ENCODE measurements at places on chromosomes 13 and 19.

DNA sequence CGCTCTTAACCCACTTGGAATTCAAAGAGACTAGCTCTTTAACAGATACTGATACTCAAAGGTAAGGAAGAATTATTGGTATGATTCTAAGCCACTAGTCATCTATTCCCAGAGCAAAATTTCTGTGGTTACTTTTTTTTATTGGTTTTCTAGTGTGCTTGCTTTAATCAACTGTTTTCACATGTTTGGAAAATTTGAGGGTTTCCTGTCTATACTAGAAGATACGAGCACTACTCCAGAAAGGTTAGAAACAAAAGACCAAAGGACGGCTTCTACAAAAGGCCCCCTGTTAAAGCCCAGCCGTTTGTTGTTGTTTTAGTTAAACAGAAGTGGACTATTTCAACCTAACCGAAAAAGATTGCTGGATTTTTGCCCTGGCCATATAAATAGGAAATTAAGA is 18.5 kb upstream of the LPAR6 start:
- peak; percentile 46 for DNase-seq

DNA sequence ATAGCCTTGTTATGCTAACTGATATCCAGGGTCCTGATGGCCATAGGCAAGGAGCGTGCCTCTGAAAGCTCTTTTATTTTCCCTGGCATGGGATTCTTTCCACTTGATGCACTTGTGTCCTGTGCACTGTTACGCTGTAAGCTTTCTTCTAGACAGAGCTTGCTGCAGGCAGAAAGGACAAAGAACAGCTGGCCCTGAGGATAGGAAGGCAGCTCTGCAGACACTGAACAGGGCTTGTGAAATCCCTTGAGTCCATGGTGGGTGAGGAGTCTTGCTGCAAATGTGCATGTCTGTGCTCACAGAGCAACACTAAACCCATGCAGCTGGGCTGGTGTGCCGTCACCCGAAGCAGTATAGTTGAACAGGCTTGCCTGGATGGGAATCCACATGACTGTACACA is 126.6 kb downstream of the AKAP11 start:
- no peak for DNase-seq

GRCh38 chr13:106373989-106374572 is 161.4 kb downstream of the EFNB2 start:
- DNase-seq = peak; percentile 94

DNA sequence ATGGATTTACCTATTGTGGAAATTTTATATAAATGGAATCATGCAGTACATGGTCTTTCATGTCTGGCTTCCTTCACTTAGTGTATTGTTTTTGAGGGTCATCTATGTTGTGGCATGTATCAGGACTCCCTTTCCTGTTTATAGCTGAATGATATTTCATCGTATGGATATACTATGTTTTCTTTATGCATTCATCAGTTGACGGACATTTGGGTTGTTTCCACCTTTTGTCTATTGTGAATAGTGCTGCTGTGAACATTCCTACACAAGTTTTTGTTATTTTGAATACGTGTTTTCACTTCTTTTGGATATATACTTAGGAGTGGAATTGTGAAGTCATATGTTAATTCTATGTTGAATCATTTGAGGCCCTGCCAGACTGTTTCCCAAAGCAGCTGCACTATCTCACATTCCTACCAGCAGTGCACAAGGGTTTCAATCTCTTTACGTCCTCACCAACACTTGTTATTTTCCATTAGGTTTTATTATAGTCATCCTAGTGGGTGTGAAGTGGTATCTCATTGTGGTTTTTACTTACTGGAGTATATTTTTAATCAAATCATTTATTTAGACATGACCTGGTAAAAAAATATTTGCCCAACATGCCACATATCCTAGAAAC is 262.7 kb downstream of the DLEU7 start:
- DNase-seq = peak; percentile 84

DNA sequence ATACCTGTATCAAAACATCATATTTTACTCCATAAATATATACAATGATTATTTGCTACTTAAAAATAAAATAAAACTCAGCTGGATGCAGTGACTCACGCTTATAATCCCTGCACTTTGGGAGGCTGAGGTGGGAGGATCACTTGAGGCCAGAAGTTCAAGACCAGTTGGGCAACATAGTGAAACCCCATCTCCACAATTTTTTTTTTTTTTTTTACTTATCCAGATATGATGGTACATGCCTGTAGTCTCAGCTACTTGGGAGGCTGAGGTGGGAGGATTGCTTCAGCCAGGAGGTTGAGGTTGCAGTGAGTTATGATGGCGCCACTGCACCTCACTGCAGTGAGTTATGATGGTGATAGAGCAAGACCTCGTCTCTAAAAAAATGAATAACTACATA is 22.4 kb downstream of the POU2F2 start:
- no peak for DNase-seq

- DNase-seq = peak; percentile 57
Observed at GRCh38 chr13:101399365-101399764, 16.9 kb downstream of the NALCN start.

GRCh38 chr13:40375489-40376171 is 290.8 kb downstream of the FOXO1 start:
- no peak for DNase-seq

DNA sequence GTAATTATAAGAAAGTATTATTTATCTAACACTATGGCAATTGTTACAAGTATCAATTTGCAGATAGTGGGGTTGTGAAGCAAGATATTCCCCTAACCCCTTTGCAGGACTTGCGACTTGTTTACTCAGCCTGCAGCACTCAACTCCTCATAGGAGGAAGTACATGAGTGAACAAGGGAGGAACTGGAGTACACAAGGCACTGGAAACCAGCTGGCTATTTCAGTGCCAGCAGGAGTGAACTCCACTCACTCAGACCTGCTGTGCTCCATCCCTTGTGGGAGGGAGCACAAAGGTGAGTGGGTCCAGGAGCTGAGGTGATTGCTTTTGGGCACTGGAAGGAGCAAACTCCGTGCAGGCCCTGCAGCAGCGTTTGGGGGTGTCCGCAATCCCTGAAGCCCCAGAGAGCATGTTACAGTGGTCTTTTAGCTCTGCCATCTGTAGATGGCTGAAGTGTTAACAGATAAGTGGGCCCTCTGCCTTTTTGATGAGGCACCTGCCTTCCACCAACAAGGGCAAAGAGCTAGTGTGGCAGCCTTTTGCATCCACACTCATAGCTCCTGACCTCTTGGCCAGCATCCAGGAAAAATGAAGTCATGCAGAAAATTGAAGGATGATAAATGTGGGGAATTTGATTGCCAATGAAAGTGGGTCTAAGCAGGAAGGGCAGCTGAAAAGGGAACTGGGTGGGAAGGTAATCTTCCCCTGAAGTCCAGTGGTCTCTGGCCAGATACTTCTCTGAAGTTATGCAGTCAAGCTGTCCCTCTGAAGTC is 802.2 kb upstream of the MIR17HG start:
- no peak for DNase-seq

DNA sequence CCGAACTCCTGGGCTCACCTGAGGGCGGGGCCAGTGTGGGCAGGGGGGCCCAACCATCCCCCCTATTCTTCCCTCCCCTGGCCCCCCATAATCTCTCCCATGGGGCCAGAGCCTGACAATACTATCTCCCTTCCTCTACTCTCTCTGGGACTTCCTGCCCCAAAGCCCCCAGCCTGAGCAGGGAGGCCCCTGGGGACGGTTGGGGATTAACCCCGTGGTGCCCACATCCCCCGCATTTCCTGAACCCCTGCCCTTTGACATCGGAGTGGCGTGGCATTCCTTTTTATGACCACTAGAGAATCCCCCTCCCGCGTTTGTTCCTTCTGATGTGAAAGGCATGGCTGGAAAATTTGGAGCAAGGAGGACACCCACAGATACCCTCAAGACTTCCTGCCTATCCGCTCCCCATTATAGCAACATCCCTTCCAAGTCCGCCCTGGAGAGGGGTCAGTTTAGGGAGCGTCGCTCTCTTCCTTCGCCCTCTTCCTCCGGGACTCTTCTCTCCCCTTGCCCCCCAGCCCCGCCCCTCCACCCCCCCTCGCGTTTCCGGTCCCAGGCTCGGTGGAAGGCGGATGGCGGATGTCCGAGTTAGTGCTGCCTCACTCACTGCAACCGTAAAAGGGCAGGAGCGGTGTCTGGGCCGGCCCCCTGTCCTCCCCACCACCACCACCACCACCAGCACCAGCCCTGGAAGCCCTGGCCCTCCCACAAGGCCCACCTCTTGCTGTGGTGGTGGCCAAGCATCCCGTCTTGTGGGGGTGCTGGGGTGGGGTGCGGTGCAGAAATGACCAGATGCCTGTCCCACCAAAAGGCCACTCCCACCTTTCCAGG is 1.8 kb downstream of the VASP start:
- peak; percentile 66 for DNase-seq

DNA sequence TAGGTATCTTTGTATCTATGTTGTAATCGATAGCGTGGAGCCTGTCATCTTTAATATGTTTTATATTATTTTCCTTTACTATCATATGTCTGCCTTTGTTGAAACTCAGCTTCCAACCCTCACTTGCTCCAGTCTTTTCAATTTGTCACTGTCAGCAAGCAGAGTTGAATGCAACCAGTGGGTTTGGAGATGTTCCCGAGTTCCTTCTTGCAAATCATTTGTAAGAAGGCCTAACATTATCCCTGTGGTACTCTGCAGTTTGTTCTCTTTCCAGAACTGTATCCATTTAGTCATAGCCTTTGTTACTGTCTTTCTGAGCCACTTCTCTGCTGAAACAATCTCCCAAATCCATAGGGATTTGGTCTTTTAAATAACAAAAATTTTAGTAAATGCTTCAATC is 41.8 kb downstream of the RNASEH2B start:
- peak; percentile 97 for DNase-seq

DNA sequence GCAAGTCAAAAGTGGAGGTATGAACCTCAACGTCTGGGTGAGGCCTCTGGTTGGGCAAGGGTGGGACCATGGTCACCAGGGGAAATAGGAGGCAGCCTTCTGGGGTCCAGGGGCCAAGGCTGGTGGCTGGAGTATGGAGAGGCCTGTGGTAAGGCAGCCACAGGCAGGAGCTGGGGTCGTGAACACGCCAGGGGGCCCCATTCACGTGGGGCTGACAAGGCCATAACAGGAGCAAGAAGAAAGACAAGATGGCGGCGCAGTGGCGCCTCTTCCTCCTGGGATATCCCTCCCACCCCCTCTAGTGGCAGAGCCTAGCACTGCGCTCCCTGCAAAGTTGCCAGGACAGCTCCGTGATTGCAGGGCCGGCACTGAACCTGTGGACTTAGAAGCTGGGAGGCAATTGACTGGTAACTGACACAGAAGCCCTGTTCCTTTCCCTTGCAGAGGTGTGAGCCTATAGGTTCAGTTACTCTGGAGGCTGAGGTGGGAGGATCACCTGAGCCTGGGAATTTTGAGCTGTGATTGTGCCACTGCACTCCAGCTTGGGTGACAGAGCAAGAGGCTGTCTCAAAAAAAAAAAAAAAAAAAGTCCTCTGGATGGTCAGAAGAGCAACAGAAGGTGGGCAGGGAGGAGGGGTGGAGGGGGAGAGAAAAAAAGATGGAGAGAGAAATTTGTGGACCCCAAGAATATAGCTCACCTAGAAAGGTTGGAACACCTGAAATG is 19.7 kb upstream of the EDDM13 start:
- peak; percentile 67 for DNase-seq

- no peak for DNase-seq
Observed at GRCh38 chr13:113607889-113608635, 23.5 kb downstream of the TFDP1 start.

DNA sequence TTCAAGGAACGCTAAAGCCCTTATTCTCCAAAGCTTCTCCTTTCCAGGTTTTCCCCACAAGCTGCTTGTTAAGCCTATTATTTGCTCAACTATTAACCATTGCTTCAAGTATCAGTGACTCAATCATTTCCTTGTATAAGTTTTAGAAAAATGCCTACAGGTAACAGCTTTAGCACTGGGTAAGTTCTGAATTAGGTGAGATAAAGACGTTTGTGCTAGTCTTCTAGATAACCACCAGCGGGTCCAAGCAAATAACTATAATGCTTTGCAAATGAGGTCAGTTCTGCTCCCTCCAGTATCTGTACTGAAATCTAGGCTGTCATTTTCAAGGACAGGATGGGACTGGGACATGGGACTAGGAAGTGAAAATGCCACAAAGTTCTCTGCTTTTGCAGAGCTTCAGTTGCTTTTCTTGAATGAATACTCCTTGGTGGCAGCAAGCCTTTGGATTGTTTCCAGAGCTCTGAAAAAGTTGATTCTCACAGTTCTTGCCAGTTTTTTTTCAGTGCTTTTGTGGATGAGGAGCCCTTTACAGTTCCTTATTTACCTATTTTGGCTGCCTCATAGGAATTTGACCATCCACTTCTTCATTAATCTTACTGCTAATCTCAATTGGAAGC is 1487.7 kb downstream of the EFNB2 start:
- no peak for DNase-seq

GRCh38 chr13:46668302-46668720 is 115.3 kb downstream of the LRCH1 start:
- peak; percentile 94 for DNase-seq

DNA sequence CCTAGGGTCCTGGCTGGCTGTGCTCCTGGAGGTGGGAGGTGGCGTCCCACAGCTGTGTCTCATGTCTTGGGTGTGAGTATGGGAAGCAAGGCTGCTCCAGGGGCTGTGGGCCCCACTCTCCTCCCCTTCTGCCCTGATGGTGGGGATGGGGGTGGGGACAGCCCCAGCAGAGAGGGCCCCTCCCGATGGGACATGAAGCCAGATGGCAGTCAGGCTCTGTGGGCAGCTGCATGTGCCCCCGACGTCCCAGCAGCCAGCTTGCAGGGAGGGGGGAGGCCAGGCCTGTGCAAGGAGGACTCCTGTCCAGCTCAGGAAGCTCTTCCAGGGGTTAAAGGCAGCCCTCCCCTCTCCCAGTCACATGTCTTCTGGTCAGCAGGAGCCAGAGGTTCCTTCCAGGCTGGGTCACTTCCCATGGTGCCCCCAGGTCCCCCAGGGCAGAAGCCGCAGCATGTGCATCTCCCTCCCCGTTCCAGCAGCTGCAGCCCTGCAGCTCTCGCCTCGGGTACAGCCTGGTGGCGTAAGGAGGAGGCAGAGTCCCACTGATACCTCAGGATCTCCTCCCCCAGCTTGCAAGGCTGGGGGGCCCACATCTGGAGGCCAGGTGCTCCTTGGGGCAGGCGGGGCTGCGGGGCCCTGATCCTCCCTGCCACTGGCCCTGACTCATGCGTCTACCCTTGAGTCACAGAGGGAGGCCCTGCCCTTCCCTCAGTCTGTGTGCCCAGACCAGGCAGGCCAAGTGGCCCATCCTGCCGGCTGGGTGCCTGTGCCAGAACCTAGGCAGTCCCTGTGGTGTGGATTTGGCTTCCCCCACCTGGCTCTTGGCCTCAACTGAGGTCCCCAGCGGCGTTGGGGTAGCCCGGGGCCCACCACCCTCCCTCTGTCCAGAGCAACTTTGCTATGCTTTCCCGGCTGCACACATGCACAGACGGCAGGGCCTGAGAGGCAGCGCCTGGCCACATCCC is 13.0 kb downstream of the YIPF2 start:
- peak; percentile 86 for DNase-seq

DNA sequence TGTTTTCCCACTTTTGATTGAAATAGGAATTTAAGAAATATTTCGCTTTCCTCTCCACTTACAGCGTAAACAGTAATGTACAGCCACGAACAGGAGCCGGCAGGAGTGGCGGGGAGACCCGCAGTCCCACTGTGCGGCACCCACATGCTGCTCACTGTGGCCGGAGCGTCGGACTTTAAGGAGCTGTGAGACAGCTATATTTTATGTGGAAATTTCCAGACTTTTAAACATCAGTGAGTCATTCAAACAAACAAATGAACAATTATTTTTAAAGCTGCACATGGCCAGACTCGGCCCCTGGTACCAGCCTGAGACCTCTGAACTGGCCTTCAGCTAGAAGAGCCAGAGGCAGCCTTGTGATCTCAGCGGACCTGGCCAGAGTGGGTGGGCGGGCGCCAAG is 52.5 kb downstream of the CRYL1 start:
- DNase-seq = no peak

GRCh38 chr13:28719227-28720055 is 671 bp upstream of the SLC46A3 start:
- peak; percentile 83 for DNase-seq

Data from fibroblast of upper back skin (primary cell).